Caco-2 (cell line): ENCODE measurements at places on chromosomes 5 and 9.

DNA sequence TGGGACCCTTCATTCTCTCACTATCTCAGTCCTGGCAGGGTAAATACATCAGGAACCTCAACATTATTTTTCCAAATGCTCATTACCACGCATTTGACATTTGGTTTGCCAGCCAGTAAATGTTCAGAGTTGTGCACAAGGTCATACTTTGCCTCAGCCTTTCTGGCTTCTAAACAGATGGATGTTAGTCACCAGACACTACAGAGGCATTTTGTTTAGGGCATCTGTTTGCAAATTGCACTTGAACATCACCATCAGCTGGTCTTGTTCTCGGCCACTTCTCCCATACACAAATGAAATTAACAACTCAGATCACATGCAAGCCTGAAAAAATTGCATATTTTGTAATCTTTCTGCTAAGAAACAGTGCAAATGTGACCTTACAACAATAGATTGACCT is 75.0 kb upstream of the SLC1A1 start:
- no peak for DNase-seq

- DNase-seq = peak; percentile 87
These were observed 3.0 kb upstream of the FUT7 start for GRCh38 chr9:137034709-137035506.

DNA sequence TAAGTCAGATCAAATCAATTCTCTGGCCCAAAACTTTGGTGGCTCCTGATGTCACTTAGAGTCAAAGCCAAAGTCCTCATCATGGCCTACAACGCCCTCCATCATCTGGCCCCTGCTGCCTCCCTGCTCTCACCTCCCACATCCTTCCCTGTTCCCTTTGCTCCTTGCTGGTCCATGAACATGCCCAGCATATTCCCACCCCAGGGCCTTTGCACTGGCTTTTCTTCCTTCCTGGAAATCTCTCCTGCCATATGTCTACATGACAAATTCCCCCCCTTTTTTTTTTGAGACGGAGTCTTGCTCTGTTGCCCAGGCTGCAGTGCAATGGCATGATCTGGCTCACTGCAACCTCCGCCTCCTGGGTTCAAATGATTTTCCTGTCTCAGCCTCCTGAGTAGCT is 11.1 kb upstream of the PSD2 start:
- no peak for DNase-seq

- no peak for DNase-seq
These were observed 131.1 kb downstream of the OR2K2 start for GRCh38 chr9:111198936-111199335.

DNA sequence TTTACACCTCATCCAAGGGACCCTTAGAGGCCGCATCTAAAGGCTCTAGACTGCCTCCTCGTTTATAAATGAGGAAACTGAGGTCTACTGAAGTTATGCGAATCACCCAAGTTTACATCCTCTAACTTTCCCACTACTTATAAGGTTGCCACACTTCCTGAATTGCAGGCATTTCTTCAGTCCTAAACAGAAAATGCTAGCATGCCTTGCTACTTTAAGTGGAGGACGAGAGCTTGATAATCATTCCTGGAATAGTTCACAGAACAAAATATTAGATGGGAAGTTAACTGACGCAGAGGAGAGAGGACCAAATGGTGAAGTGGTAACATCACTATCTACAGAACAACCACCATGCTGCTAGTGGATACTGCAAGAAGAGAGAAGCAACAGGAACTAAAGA is 85.8 kb downstream of the GNAQ start:
- no peak for DNase-seq

GRCh38 chr5:57841676-57842363 is 359.2 kb upstream of the ACTBL2 start:
- DNase-seq = peak; percentile 29

DNA sequence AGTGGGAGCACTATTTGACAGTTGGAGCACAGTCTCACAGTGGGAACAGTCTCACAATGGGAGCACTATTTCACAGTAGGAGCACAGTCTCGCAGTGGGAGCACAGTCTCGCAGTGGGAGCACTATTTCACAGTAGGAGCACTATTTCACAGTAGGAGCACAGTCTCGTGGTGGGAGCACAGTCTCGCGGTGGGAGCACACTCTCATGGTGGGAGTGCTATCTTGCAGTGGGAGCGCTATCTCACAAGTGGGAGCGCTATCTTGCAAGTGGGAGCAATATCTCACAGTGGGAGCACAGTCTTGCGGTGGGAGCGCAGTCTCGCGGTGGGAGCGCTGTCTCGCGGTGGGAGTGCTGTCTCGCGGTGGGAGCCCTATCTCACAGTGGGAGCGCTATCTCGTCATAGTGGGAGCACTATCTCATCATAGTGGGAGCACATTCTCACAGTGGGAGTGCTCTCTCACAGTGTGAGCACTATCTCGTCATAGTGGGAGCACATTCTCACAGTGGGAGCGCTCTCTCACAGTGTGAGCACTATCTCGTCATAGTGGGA is 56.1 kb downstream of the MED10 start:
- DNase-seq = no peak

GRCh38 chr5:154002093-154002492 is 36.6 kb downstream of the FAM114A2 start:
- DNase-seq = no peak

- DNase-seq = no peak
These were observed 532.4 kb downstream of the ANXA1 start for GRCh38 chr9:73683862-73684591.

- peak; percentile 7 for DNase-seq
These were observed 6.3 kb downstream of the MRPL36 start for GRCh38 chr5:1793301-1793740.

DNA sequence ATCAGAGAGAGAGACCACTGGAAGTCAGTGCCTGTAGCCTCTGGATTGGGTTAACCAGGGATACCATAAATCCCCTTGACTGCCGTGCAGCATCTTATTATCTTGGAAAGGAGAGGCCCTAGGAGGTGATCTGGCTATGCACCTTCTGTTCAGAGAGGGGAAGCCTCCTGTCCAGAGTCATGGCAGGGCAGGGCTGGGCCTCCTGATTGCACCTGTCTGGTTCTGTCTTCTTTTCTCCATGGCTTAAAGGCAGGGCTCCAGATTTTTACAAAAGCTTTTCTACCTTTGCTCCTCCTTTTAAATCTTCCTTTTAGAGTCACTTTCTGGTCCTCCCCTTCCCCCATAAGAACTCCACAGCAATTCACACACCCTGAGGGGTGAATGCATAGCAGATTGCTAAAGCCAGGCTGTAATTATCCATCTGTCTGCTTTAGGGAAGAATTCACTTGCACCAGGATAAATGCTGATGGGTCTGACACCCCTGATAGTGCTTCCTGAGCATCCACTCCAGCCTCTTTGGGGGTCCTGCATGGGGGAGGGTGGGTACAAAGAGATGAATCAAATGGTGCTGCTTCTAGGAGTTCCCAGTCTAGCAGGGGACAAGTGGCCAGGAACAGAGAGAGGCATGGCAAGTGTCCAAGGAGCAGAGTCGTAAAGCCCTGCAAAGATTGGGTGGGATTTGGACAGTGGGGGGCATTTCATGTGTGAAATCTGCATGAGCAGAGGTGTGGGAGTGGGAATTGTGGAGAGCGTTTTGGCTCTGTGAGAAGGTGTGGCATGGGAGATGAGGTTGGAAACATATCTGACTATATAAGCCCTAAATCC is 141.3 kb upstream of the ALDH1B1 start:
- no peak for DNase-seq

DNA sequence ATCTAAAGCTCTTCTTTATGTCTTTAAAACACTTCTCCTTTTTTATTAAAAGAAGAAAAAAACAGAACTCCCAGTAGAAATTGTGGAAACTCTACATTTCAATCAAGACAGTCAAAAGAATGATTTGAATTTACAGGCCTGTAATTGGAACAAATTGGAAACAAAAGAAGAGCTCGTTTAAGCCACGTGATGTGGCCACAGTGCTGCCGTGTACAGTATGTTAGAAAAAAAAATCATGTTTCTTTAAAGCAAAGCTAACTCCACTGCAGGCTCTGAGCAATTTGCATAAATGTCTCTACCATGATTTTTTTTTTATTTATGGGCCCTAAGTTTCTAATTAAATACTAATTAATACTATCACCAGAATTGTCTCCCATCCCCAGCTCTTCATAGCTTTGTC is 325.6 kb downstream of the ZSWIM6 start:
- no peak for DNase-seq

- DNase-seq = no peak
These were observed 106.5 kb downstream of the ANKRD55 start for GRCh38 chr5:56126487-56127179.

- DNase-seq = no peak
These were observed 75.4 kb upstream of the ZFAND5 start for GRCh38 chr9:72440378-72440777.

DNA sequence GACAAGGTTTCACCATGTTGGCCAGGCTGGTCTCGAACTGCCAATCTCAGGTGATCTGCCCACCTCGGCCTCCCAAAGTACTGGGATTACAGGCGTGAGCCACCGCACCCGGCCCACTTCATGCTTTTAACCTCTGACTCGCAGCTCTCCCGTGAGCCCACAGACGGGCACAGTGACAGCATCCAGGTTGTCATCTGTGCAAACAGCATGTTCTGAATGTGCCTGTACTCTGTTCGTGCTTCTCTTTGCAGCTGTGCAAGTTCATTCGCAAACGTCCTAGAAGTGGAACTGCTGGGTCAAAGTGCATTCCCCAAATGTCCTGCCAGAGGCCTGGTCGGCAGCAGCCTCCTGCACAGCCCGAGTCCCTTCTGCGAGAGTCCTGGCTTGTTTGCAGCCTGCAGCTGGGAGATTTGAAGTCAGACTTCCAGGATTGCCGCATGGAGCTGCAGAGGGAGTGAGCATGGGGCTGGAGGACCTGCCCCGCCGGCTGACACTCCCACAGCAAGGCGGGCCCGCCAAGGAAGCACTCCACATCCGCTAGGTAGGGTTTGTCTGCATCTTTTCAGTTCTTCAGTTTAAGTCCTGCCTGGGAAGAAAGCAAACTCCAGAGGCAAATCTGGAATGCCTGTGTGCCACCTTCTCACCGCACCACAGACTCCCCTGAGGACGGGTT is 3.4 kb downstream of the BRD3OS start:
- no peak for DNase-seq

GRCh38 chr9:136299541-136299940 is 4.4 kb downstream of the CCDC187 start:
- no peak for DNase-seq

DNA sequence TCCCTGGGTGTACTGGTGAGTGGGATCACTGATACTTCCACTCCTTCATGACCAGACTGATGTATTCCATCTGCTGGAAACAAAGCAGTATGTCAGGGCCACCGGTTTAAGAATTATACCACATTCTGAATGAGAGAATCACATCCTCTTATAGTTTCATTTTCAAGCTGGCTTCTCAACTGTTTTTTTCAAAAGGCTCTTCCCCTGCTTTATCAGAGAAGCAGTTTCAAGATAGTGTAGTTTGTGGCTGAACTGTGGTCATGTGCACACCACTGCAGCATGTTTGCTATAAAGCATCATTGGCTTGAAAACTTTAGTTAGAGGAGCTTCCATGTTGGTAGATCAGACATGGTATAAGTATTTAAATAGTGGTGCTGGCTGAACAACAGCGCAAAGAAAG is 450.5 kb upstream of the CDH10 start:
- DNase-seq = no peak

DNA sequence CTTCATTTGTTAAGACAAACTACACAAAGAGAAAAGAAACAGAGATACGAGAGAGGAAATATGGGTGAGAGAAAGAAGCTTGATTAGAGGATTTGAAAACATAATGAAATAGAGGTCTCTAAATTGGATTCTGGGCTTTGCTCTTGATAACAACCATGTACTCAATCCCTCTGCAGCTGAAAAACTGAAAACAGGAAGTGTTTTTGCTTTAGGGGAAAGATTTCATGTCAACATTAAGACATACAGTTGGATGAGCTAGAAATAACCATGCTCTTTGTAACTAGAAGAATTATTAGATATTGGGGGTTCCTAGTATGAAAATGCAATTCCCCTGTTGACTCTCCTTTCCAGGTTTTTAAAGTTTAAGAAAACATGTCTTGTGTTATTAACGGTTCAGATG is 21.9 kb downstream of the CRHBP start:
- no peak for DNase-seq

GRCh38 chr9:91034976-91035824 is 233.6 kb downstream of the SYK start:
- DNase-seq = no peak

GRCh38 chr9:113603048-113603375 is 139.5 kb downstream of the RGS3 start:
- DNase-seq = no peak

DNA sequence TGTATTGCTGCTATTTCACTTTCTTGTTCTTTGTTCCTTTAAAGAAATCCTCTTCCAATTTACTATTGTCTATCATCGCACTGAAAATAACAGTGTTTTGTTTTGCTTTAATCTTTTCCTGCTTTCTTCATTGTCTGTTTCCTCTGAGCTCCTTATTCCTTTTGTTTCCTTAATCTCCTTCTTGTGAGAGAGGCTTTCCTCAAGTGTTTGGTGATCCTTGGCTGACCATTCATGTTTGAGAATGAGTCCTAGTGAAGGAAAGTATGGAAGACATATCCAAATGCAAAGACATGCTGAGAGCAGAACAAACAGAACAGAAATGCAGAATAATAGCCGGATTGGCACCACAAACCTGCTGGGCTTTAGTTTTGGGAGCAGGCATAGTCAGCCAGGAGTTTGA is 42.0 kb upstream of the ENTREP1 start:
- DNase-seq = no peak

- DNase-seq = no peak
These were observed 502.1 kb downstream of the NFIB start for GRCh38 chr9:13811876-13812275.

GRCh38 chr9:136661641-136662325 is 933 bp upstream of the EGFL7 start:
- DNase-seq = no peak

- peak; percentile 53 for DNase-seq
These were observed 70.7 kb upstream of the GNE start for GRCh38 chr9:36328798-36329411.

GRCh38 chr5:21681911-21682310 is 1171.2 kb downstream of the CDH12 start:
- DNase-seq = no peak

DNA sequence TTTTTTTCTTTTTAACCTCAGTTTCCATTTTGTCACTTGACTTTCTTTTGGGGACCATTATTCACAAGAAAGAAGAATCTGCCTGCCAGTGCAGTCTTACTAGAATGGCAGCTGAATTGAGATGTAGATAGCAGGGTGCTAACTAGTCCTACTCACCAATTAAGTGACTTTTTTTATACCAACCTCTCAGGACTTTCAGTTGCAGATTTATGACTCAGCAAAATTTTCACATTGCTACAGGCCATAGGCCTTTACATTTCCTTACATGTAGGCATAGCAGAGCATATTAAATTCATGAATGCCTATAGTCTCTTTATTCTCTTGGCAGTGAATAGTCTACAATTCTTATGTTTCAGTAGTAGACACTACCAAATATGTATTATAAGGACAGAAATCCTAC is 54.0 kb upstream of the FKTN start:
- DNase-seq = no peak

DNA sequence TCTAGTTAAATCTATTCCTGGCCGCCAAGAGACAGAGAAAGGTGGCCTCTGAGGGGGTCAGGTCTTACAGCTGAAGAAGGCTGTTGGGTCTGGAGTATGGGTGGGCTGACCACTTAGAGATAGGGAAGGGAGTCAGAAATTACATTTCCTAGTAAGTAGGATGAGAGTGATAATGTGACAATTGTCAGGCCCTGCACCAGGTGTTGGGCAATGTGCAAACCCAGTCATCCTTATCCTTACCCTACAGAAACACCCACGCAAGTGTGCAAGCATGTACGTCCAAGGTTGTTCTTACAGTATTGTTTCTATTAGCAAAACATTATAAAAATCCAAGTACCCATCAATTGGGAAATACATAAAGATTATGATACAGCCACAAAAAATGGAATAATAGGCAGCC is 9.5 kb downstream of the SPAAR start:
- DNase-seq = no peak
